ENCODE measurements at places on chromosomes 12 and 14. TPM values are rescaled to one million over a fixed set of nuclear protein-coding genes. Genes with fewer than 3 reads are reported as not detected.

GRCh38 chr14:28584951-28585350 lies 181.6 kb upstream of the FOXG1 start:
- DNase-seq, result no peak

GRCh38 chr12:58918469-58918844 lies 1.8 kb downstream of the LRIG3 start:
- DNase-seq, result no peak

DNA sequence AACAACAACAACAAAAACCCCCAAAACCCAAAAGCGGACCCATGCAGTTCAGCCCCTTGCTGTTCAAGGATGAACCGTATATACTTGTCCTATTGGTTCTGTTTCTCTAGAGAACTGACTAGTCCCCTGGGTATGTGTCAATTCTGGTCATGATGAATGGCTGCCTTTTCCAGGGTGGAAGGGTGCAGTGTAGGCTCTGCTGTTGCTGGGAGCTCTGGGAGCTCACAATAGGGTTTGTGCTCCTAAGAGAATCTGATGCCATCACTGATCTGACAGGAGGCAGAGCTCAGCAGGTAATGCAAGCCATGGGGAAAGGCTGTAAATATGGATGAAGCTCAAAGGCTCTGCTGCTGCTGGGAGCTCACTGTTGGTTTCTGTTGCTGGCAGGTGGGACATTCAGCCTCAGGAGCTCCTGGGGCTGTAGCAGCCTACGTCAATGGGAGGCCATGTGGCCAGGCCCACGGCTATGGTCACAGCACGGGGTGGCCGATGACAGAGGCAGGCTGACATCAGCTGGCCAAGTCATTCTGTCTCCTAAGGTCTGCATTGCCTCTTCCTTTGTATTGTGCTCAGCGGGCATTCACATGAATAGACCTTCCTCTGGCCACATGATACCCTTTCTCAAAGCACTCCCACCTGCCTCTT lies 37.9 kb downstream of the DLK1 start:
- no peak for DNase-seq

DNA sequence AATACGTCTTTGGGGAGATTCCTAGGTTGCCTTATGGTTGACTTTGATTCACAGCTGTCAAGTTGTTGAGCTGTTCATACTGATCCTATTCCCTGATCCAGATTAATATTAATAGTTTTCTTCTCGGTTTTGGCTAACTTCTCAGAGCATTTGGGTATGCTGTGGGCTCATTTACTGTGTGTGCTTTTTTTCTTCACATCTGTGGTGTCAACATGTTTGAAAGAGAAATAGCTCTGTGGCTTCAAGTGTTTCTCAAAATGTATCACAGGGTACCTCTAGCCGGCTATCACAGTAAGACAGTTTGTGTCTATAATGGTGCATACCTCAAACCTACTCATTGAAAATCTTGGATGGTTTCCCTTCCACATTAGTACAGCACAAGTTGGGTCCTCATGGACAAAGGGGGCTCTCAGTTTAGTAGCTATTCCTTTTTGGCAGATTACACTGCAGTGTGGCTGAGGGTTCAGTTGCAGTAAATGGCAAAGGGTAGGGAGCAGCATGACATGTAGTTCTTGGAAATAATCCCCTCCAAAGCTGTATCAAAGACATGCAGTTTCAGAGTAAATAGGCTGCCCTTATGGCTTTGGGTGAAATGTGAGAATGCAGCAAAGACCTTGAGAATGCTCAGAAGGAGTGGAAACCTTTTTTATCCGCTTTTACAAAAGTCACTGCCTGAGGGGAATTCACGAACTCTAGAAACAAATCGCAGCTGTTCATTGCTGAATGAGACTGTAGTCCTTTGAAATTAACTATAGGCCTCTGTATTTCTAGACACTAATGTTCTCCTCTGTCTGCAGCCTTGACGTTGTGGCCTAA lies 102.4 kb upstream of the ATF1 start:
- DNase-seq, result no peak

GRCh38 chr12:16685107-16685506 lies 79.1 kb upstream of the LMO3 start:
- no peak for DNase-seq

- no peak for DNase-seq
Observed at GRCh38 chr12:12081836-12082497, 11.2 kb downstream of the BCL2L14 start.

GRCh38 chr12:65675141-65675621 lies 149.1 kb upstream of the HMGA2 start:
- DNase-seq, result no peak

DNA sequence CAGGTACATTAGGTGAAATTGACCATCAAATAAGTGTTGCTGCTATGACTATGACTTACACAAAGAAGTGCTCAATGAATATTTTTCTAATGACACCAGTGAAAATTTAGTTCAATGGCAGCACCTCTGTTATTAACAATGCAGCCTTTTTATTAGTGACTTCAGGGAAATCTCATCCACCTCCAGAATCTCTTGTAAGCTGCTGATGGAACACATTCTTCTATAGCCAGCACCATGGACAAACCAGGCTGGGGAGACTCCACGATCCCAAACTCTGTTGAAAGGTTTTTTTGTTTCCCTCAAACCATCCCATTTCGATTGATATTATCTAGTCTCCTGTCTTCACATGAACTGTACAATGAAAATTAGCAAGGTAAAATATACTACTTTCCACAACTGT lies 265.9 kb downstream of the ITPR2 start:
- DNase-seq, result no peak

- no peak for DNase-seq
Observed at GRCh38 chr12:12201274-12201758, 65.5 kb downstream of the LRP6 start.

GRCh38 chr14:58309086-58309485 lies 10.7 kb downstream of the ARID4A start:
- no peak for DNase-seq

GRCh38 chr12:62643486-62643885 lies 176.9 kb downstream of the MON2 start:
- no peak for DNase-seq

DNA sequence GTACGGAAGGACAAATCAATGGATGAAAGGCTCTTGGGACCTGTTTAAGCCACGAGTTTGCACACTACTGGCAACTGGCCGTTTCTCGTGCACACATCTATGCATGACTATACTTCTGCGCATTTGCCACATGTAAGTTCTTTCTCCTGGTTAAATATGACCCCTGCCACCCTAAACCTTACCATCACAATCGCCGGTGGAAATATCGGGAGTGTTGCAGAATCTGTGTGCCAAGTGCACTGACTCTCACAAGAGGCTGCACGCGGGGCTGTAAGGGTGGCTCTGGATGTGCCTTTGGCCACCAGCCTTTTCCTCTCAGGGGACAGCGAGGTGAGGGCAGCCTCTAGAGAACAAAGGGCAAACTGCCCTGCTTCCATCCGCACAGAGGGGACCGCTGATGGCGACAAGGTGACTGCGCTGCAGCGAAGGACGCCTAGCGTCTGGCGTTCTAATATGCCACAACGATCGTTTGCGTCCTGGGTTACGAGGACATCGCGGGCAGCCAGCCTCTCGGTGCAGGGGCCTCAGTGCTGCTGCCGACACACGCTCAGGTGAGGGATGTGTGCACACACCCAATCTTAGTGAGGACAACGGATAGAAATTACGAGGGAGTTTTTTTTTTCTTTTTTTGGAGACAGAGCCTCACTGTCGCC lies 232.2 kb downstream of the PCNX1 start:
- no peak for DNase-seq

DNA sequence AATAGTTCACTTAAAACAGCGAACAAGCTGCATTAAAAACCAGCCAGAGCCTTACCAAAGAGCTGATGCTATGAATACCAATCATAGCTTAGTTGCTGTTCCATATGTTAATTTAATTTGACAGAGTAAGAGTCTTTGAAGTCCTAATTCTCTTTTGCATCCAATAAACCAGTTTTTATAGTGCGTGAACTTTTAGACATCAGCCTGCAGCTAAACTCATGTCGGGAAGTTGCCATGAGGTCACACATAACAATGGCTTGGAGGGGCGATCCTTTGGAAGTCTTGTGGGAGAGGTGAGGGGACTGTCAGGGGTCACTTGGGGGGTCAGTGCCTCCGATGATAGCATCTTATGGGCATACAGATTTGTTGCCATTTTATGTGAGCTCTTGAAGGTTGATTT lies 81.7 kb downstream of the HMGA2 start:
- no peak for DNase-seq

GRCh38 chr14:71883094-71883493 lies 49.1 kb upstream of the RGS6 start:
- no peak for DNase-seq

DNA sequence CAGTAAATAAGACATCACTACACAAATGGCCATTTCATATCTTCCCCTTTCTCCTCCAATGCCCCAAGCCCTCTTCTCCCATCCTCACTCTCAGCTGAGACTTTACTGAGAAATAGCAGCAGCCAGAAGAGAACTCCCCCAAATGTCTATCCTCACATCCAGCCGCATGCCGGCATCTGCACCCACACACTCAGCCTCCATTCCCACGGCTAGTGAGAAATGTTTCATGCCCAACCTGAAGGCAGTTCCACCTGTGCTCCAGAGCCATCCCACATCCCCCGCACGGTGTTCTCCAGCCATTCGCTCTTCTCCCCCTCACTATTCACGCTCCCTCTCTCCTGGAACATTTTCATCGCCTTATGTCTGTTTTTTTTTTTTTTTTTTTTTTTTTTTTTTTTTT lies 208.7 kb upstream of the DIO3 start:
- no peak for DNase-seq

DNA sequence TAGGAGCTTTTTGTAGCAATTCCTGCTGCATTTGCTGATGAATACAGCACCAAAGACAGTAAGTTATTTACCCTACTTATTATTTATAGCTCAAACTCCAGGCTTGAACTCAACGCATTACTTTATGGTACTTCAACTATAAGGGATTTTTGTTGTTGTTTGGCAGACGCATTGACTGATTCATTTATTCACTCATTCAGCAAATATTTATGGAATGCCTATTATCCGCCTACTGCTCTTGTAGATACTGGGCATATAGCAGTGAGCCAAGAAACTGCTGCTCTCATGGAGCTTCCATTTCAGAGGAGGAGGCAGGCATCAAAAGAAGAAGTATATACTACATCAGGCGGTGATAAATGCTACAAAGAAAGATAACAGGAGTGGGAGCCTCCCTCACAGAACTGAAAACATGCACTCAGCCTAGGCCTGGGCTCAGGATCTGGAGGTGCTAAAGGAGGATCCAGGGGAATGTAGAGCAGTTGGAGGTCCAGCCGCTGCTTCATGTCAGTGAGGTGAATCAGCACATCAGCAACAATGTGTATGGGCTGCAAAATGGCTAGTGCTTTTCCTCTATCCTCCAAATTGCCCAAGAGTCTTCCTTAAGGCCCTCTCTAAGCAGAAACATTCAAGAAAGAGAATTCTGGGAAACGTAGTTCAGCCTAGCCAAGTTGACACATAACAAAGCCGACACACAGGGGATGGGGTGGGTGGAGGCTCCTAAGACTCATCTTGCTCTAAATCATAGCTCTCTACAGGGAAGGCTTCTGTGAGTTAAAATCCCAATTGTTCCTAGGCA lies 157.5 kb downstream of the NRXN3 start:
- no peak for DNase-seq

Gene MYBPC1
- total RNA-seq, result 27.9 TPM

Gene TSPAN19
- total RNA-seq, result not detected

Gene KRT79
- not detected for total RNA-seq

Gene TAS2R14
- total RNA-seq, result 0.60 TPM

Gene DIO2
- total RNA-seq, result 0.59 TPM

Gene C12orf50
- total RNA-seq, result not detected

Gene CFAP54
- total RNA-seq, result 0.42 TPM

Gene POTEG
- total RNA-seq, result not detected

Gene ASCL4
- not detected for total RNA-seq

Gene LRP1-AS
- total RNA-seq, result not detected

Gene PRDM4
- 14.9 TPM for total RNA-seq

Gene ENDOU
- total RNA-seq, result 0.60 TPM
